H1 (cell line): ENCODE measurements at places on chromosomes 7 and 10. TPM values are rescaled to one million over a fixed set of nuclear protein-coding genes. Genes with fewer than 3 reads are reported as not detected.

CLDN3 gene
- 19.1 and 20.8 TPM in 2 replicates for total RNA-seq

PRLHR gene
- not detected in 2 replicates for total RNA-seq

DPP6 gene
- total RNA-seq = 6.8 and 8.5 TPM in 2 replicates

SH2D4B gene
- 0.10 and 0.13 TPM in 2 replicates for total RNA-seq

NKX1-2 gene
- 33.9 and 34.9 TPM in 2 replicates for total RNA-seq

DNAJC12 gene
- 2.9 and 4.2 TPM in 2 replicates for total RNA-seq

PLOD3 gene
- total RNA-seq = 43.1 and 47.2 TPM in 2 replicates

- no peak for DNase-seq
These were observed 103.3 kb upstream of the ARMC3 start for GRCh38 chr10:22824520-22824919.

DNA sequence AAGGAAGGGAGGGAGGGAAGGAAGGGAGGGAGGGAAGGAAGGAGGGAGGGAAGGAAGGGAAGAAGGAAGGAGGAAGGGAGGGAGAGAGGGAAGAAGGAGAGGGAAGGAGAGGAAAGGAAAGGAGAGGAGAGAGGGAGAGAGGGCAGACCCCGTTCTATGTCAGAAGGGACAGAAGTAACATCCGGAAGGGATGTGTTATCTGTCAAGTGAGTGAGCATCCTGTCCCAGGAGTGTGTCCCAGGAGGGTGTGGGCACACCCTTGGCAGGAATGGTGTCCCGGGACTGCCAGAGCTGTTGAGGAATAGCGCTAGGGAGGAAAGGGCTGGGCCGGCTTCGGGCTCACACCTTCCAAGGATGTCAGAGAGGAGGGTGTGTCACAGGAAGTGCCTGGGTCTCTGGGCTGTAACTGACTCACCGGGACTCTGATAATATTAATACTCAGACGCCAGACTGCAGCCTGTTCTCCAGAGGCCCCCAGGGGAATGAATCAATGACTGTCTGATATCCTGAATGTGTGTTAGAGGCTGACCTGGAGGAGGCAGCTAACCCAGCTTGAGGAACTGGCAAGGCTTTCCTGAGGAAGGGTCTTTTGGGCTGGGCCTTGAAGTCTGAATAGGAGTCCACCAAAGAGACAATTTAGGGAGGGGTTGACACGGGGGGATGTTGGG, 125.6 kb upstream of the TNRC18 start:
- no peak for DNase-seq

GRCh38 chr7:35492451-35493175, 202.3 kb downstream of the HERPUD2 start:
- no peak for DNase-seq

- DNase-seq = no peak
These were observed 19.2 kb upstream of the GRB10 start for GRCh38 chr7:50801907-50802306.

DNA sequence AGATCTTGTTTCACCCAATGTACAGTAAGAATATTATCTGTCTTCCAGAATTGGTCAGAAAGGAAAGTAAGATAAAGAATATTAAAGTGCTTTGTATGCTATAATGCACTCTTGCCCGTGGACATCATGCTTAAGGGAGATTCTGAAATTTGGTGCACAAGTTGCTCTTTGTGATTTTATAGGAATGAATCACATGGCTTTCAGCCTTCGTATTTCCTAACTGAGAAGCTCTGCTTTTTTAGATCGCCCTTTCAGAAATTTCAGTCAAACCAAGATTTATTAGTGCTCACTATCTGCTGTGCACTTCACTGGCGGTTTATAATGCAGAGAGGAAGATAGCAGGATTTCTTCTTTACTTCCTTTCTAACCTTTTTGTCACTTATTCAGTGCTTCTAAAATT, 1248.5 kb upstream of the LRRN3 start:
- no peak for DNase-seq

DNA sequence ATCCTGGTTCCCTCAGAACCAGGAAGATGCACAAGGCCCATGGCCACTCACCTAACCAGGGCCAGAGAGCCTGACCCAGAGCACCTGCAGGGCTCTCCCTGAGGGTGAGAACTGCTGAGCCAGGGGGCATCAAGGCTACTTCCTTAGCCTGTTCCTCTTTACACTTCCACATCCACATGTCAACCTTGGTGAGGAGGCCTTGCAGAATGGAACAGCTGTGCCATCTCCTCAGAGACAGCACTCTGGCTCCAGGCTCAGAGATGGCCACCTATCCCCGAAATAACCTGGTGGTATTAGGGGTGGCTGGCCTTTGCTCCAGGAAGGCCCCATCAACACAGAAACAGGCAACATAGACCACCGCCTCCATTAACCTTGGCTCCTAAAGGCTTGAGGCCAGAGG, 473.0 kb downstream of the RPS24 start:
- no peak for DNase-seq

DNA sequence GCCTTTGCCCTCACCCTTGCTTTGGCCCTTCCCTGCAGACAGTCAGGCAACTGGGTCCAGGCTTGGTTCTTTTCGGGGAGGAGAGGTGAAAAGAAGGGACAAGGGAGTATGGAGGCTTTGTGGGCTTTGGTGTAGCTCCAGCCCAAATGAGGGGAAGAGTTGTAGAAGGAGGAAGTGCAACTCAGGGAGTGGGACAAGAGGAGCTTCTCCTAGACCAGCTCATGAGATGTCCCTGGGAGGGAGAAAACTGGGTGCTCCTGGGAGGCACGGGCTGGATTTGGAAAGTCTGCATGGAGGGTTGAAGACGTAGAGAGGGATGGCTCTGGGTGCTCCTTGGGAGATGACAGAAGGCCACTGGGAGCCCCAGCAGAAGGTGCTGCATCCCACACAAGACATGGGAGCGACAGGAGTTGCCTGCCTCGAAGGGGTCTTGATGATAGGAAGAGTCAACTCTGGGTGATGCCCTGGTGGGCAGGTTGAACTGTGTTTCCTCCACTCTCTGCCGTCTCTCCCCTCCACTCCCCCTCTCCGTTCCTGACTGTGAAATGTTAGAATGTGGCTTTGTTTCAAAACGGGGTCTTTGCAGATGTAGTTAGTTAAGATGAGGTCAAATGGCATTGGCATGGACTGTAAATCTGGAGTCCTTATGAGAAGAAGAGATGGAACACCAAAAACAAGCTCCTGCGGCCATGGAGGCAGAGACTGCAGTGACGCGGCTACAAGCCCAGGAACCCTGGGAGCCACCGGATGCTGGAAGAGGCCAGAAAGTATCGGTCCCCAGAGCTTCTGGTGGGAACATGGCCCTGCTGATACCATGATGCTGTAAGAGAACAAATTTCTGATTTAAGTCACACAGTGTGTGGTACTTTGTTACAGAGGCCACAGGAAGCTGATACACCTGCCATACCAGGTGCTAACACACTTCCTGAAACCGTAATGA, 298.5 kb downstream of the GLRX3 start:
- DNase-seq = no peak

GRCh38 chr7:1214516-1214915, 18.2 kb upstream of the UNCX start:
- DNase-seq = no peak

DNA sequence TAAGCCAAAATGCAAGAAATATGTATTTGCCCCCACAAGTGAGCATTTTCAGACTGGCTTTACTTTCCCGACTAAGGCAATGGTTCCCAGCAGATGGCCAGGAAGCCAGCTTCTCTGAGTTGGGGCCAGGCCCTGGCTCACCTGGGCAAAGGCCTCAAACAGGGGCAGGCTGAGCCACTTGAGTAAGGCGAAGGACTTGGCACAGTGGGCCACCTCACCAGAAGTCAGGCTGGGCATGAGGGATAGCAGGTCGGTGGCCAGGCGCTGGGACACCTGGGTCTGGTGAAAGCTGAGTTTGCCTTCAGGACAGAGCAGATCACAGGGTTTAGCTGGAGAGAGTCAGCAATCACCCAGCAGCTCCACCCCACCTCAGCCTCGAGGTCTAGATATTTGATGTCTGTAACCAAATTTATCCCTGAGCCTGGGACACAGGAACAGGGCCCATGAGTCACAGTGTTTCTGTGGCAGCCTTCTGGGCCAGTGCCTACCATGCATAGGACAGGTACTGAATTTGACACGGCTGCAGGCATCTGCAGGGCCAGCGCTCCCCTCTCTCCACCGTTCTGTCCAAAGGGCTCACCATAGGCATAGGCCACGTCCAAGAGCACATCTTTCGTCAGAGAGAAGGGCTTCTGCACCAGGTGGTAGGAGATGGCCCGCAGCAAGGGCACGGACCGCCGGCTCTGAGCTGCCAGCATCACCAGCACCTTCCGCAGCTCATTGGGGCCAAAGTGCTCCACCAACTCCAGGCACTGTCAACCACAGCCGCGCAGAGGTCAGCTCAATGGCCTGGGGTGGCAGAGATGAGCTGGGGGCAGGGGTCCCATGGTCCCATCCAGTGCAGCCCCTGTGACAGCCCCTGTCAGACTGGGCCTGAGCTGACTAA, 7.3 kb downstream of the TBRG4 start:
- DNase-seq = no peak

GRCh38 chr10:77409697-77410471, 227.7 kb downstream of the KCNMA1 start:
- DNase-seq = no peak

- DNase-seq = no peak
These were observed 278.6 kb downstream of the USP6NL start for GRCh38 chr10:11332846-11333245.
